ENCODE measurements at places on chromosomes 3 and 15.

- no peak for DNase-seq
Measured at GRCh38 chr15:39966521-39966920, 32.6 kb downstream of the EIF2AK4 start.

- DNase-seq, result no peak
Measured at GRCh38 chr3:58452176-58452575, 18.5 kb upstream of the PDHB start.

- DNase-seq, result no peak
Measured at GRCh38 chr3:86989006-86989405, 1.9 kb downstream of the VGLL3 start.

DNA sequence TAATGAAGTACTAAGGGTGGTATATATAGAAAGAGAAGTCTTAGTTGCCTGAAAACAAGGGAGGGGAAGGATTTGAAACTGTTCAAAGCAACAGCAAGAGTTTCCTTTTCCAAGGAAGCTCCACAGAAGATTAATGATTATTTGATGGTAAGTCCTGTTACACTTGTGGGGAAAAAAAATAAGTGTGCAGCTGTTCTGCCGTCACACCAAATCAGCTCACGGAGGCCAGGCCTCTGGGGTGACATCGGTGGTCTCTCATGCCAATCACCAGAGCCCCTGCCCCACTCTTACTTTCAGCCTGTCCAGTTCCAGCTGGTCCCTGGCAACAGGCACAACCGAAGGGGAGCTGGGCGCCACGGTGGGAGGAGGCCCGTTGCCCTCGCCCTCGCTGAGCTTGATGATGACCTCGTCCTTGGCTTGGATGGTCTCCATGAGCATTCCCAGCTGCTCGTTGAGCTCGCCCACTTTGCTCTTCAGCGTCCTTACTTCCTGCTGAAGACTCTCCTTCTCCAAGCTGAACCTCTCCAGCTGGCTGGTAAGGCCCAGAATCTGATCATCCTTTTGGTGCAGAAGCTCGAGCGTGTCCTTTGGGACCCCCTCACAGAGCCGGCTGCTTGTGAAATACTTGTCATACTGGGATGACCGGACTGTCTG, 53.5 kb downstream of the TBC1D2B start:
- DNase-seq, result no peak

GRCh38 chr15:77398927-77399326, 21.0 kb downstream of the PEAK1 start:
- DNase-seq, result no peak

DNA sequence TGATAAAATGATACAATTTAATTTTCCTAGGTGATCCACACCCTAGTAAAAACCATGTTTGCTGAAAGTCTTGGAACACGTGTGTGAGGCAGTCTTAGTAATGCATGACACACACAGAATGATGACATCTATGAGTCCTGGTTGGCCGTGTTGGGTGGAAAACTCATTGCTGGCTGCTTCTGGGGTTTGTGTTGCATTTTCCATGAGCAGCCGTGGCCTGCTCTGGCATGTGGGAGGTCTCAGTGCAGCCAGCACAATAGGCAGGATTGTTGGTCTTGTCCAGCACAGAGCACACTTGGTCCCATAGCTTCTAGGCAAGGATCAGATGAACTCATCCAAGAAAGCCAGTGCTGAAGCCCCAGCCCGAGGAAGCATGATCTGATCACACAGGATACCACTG, 172.8 kb upstream of the UBE3A start:
- no peak for DNase-seq

DNA sequence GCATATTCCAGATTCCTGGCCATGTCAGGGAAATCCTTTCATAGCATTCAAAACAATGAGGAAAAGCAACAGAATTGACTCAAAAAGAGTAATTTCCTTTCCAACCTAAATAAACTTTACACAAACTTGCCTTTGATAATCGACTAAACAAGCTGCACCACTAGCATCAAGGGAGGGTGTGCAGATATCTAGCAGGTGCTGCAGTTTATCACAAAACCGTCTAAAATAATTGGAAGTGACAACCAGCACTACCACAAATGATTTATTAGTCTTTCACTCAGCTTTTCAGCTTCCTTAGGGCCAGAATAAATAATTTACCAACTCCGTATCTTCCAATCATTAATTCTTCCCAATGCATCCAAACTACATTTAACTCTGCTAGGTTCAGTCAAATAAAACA, 71.7 kb downstream of the TBC1D5 start:
- DNase-seq, result no peak

DNA sequence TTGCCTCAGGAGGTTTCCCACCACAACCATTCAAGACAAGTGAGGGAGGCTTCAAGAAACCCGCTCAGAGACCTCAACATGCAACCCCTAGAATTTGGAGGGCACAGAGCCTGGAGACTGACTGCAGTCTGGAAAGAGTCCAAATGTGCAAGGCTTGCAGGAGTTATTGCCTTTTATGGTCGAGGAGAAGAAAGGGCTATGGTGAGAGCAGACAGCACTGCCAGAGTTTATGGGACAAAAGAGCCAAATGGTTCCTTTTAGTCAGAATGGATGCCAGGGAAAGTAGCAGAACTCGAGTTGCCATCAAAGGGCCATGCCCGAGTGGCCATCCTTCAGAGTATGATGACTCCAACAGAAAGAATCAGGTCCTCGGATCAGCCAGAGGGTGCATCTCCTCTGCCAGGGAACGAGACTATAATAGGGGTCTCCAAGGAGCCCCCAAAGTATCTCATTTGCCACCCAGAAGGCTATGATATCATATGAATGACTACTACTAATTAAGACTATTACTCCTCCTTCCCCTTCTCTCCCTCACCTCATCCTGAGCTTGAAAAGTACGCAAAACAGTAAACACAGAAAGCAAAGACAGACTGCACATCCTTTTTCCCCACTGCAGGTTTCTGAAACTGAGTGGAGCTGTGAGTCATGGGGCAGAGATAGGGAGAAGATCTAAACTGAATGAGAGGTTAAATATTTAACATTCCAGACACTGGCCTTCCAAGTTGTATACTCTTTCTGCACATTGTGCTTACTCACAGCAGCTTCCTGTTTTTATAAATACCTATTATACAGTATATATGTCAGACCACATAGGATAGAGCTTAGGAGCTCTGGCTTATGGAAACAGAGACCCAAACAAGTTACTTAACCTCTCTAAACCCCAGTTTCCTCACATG, 33.9 kb upstream of the TMCO5A start:
- DNase-seq, result no peak

- DNase-seq, result no peak
Measured at GRCh38 chr3:10653241-10653640, 147.9 kb upstream of the ATP2B2 start.

DNA sequence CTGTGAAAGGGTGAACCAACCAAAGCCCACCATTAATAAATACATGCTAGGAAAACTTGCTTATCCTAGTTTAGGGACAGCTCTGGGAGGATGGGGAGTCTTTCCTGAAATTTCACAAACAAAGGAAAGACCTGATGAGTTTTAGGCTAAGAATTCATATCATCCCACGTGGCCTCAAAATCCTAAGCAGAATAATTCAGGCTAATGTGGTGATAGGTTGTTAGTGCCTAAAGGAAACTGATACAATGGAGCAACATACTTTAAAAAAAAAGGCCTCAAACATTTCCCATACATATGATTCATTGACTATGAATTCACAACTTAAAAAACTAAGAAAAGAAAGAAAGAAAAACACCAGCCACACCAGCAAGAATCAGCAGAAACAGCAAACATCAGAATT, 126.9 kb upstream of the CNTN4 start:
- no peak for DNase-seq

- no peak for DNase-seq
Measured at GRCh38 chr15:62766599-62766998, 275.9 kb upstream of the TPM1 start.

GRCh38 chr3:15497964-15498363, 23.5 kb downstream of the COLQ start:
- DNase-seq, result no peak

GRCh38 chr3:58531956-58532355, 5.0 kb downstream of the ACOX2 start:
- no peak for DNase-seq

- no peak for DNase-seq
Measured at GRCh38 chr3:81395739-81396513, 365.5 kb downstream of the GBE1 start.

DNA sequence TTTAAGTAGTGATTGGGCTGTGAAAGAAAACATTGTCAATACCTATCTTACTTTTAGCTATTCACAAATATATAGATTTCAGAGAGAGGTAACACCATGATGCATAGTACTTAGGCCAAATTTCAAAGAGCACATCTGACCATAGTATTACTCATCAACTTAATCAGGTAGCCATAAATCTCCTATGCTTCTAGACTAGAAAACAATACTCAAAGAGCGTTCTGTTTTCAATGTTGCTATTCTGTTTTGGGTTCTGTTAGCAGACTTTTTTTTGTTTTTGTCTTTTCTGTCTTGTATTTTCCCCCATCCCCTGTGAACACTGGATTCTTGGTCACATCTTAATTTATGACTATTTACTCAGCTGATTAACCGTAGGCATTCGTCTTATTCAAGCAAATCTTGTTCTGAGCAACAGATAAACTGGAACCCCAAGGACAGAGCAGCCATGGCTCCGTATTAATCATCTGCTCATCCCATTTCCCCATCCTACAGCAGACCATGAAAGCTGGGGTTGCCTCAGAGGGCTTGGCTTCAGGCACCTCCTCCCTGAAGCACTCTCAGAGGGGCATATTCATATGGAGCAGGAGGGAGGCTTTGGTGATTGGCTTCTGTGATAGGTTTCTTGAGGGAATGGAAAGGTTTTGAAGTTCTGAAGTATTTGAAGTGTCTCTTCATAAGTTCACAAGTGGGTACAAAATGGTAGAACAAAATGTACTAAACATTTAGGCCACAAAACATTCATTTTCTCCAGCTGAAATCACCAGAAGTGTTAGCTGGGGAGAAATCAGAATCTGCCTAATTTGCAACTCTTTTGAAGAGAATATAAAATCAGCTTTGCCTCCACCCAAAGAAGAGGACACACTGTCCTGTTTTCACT, 105.3 kb downstream of the TNIK start:
- no peak for DNase-seq

GRCh38 chr3:89154416-89154815, 47.0 kb downstream of the EPHA3 start:
- no peak for DNase-seq

- no peak for DNase-seq
Measured at GRCh38 chr15:90232941-90233386, 777 bp downstream of the CIB1 start.

DNA sequence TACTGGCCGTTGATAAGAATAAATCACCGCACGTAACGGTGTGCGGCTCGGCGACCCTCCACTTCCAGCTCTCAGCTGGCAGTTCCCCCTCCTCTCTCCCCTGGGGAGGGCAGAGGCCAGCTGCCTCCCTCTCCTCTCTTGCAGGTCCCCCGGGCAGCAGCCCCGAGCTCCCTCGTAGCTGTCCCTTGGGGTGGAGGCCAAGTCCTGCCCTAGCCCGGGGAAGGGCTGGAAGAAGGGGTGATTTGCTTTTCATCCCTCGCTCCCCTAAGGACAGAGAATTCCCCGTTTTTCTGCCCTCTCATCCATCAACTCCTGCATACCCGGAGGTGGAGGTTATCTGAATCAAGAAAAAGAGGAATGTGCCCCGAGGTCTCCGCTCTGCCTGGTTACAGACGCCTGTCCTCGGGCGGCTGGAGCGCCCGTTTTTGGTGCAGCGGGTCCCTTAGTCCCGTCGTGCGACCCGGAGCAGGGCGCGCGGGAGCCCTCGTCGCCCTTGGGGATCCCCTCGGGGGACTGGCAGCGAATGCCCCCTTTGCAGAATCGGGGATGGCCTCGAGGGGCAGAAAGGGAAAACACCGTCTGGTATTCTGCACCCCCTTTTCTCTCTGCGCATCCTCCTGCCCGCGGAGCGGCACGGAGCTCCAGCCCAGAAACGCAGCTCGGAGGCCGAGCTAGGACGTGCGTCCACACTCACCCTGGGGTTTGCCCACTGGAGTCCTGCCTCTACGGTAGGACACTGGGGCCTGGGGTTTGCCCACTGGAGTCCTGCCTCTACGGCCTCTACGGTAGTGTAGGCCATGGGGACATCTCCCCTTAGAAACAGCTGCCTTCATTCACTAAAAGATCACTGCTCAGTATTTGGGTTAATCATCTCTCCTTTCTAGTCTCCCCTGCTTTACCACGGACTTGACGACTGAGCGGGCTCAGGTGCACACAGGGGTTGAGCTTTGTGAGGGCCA, 2.2 kb downstream of the PTPRG start:
- no peak for DNase-seq

GRCh38 chr15:83205725-83206324, 1.8 kb downstream of the HDGFL3 start:
- no peak for DNase-seq

- DNase-seq, result no peak
Measured at GRCh38 chr3:169931747-169932520, 20.6 kb downstream of the SAMD7 start.

- no peak for DNase-seq
Measured at GRCh38 chr3:56119575-56120349, 348.5 kb downstream of the ERC2 start.

DNA sequence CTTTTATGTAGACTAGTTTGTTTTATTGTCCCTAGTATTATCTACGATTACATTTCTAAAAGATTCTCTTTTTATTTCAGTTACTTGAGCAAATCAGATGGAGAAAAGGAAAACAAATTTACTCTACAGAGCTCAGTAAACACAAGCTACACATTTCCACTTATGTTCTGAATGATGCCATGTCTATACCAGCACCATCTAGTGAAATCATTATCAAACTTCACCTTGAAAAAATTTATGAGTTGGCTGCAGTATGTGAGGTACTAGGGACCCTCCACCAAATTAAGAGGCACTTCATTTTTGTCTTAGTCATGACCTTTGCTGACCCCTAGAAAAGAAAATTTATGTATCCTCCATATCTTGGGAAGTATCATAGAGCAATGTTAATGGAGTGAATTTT, 827.4 kb downstream of the SI start:
- DNase-seq, result no peak

DNA sequence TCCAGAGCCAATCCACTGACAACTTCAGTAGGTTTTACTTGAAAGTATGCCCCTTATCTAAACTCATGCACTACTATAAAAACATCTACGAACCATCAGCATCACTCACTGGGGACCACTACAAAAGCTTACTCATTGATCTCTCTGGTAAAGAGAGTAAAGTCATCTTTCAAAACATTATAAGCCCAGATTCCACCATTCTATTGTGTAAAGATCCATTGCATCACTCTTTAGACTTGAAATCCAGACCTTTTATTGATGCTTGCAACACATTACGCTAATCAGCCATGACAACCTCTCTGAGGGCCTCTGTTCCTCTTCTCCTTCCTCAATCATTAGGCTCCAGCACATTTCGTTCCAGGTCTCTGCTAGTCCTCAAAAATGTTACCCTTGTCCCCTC, 248.9 kb upstream of the WNT5A start:
- no peak for DNase-seq

Data from stimulated activated CD8-positive, alpha-beta memory T cell treated with anti-CD3 and anti-CD28 coated beads, Interleukin-12 subunit alpha, Interleukin-12 subunit beta, amount 100 ng/mL, for 1 hour (primary cell).